T-helper 1 cell (primary cell): ENCODE measurements at places on chromosomes 3 and 15.

- no peak for DNase-seq
Observed at GRCh38 chr15:68278595-68279405, 1.3 kb downstream of the FEM1B start.

- DNase-seq, result no peak
Observed at GRCh38 chr15:60254416-60254815, 143.4 kb downstream of the ANXA2 start.

- no peak for DNase-seq
Observed at GRCh38 chr3:119145128-119145499, 851 bp upstream of the TEX55 start.

DNA sequence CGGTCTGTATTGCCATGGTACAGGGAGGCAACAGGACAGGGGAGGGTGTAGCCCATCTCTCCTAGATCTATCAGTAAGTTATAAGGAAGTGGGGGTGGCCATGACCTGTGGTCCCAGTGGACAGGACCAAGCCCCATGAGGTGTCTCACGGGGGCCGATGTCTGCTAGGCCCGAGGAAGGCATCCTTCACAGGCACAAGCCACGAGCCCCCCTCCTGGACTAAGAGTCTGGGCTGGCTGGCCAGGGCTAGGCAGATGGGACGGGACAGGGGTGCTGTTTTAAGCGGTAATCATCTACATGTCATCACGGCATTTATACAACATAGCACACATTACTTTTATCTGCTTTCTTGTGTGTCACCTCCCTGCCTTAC lies 2.6 kb upstream of the TBC1D2B start:
- DNase-seq, result no peak

GRCh38 chr3:73018298-73018697 lies 21.7 kb downstream of the PPP4R2 start:
- no peak for DNase-seq

- no peak for DNase-seq
Observed at GRCh38 chr3:151452841-151453240, 8.0 kb downstream of the IGSF10 start.

GRCh38 chr15:84099181-84099580 lies 136.4 kb upstream of the GOLGA6L4 start:
- DNase-seq, result no peak

- no peak for DNase-seq
Observed at GRCh38 chr3:9669277-9669676, 20.0 kb downstream of the MTMR14 start.

DNA sequence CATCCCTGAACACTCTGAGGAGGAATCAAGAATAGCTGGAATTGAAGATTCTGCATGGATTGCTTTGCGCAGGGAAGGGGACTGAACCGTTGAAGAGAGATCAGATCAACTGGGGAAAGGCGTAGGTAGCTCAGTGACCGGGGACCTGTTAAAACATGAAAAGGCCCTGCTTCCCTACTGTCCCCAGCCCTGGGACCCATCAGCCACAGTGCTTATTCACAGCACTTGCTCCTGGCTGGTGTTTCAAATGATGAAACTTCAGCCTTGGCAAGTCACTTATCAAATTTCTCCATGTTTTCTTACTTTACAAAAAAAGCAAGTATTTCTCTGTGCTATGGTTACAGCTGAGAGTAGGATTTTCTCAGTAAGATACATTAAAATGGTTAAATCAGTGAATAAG lies 199.3 kb downstream of the MEIS2 start:
- no peak for DNase-seq
